Fibroblast of skin of scalp (primary cell): ENCODE measurements at places on chromosomes 7 and 10.

GRCh38 chr7:159078193-159078910 lies 66.3 kb downstream of the VIPR2 start:
- no peak for DNase-seq

DNA sequence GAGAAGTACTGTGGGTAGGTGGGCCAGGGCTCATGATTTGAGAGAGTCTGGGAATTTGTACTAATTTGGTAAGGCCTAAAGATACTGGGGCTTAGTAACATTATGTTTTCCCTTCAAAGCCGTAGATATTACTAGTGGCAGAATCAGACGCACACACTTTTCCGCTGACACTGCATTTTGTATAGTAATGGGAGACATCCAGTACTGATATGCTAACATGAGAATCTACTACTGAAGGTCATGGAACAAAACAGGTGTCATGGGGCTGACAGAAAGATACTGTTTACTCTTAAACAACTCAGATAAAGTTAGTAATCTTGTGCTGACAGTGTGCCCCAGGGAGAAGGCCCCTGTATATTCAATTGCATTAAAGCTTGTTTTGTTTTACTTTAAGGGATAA lies 11.1 kb upstream of the GIMAP7 start:
- no peak for DNase-seq

DNA sequence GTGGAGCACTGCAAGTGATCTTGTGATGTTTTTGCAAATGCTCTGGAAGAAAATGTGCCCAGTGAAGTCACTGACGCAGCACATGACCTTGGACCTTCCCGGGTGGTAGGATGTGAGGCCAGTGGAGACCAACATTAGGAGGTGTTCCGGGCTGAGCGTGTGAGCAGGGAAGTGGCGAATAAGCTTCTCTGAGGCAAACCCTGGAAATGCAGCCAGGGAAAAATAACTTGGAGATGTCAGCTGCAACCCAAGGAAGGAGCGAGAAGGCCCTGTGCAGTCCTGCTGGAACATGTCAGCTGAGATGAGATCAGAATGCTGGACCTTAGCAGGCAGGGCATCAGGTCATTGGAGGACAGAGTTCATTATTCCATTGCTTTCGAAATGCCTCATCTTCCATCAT lies 18.6 kb upstream of the SDK1 start:
- DNase-seq, result no peak

- no peak for DNase-seq
Measured at GRCh38 chr7:7276161-7276560, 93.8 kb downstream of the C1GALT1 start.
